ENCODE measurements at places on chromosomes 11 and 22. TPM values are rescaled to one million over a fixed set of nuclear protein-coding genes. Genes with fewer than 3 reads are reported as not detected.

- DNase-seq = no peak
Observed at GRCh38 chr11:34864424-34864823, 51.8 kb downstream of the APIP start.

DNA sequence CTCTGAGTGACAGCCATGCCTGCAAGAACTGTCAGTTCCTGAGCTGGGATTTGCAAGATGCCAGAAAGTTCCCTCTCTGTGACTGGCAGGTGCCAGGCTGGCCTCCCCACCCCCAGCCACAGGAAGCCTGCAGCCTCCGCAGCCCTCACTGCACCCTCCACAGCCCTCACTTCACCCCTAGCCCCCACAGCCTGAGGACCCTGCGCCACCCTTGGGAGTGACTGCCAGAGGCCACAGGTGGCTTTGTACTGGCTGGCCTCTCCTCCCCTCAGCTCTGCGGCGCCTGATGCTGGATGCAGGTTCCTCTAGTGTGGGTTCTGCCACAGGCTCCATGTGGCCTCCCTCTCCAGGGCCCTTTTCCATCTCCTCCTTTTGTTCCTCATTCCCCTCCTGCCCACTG, 28.7 kb downstream of the MPPED1 start:
- no peak for DNase-seq

DNA sequence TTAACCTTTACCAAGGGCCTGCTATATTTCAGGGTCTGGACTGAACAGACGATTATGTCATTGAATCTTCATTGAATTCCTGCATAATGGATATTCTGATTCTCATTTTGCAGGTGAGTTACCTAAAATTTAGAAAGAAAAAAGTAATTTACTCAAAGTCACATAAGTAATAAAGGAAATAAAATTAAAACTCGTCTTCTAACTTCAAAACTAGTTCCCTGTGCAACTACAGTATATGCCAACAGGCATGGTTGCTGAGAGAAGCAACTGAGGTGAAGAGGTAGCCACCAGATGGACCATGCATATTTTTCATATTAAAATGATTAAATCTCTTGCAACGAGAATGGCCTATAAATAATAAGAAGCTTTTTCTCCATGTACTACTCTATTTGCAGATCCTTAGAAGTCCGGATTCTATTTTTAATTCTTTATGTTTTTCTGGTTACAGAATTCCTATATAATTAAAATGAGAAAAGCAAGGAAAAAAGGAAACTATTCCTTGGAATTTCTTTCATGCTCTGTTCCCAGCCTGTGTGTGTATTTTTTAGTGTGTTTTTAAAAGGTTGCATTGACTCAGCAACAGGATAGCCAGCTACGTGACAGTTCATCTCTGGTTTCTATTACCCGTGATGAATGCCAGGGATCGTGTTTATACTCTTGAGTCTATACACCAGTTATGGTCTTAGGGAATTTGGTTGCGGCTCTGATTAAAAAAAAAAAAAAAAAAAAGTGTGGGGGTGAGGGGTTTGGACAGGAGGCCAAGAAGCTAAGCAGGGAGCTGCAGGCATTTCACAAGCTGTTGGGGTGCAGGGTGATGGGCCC, 186.8 kb downstream of the ETS1 start:
- no peak for DNase-seq

Gene KCNE3
- not detected for total RNA-seq

GRCh38 chr11:98965775-98966174, 55.0 kb upstream of the CNTN5 start:
- DNase-seq = no peak

DNA sequence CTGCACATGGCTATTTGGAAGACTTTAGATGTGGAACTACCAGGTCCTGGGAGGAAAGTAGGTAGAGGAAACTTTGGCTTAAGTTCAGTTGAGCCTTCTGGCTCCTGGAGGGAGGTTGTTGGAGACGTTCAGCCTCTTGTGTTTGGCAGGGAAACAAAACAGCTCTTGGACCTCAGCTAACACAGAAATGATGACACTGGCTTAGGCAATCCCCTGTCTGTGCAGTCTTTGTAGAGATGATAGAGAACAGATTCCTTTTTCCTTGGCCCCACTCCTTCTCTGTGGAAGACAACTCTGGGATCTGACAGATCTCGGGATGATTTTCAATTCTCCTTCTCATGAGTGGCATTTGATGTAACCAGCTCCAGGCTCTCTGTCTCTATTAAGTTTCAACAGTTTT, 428.5 kb downstream of the TMEM135 start:
- DNase-seq = no peak

Gene PGA5
- not detected for total RNA-seq

GRCh38 chr22:43510281-43511070, 98.7 kb downstream of the MPPED1 start:
- no peak for DNase-seq

DNA sequence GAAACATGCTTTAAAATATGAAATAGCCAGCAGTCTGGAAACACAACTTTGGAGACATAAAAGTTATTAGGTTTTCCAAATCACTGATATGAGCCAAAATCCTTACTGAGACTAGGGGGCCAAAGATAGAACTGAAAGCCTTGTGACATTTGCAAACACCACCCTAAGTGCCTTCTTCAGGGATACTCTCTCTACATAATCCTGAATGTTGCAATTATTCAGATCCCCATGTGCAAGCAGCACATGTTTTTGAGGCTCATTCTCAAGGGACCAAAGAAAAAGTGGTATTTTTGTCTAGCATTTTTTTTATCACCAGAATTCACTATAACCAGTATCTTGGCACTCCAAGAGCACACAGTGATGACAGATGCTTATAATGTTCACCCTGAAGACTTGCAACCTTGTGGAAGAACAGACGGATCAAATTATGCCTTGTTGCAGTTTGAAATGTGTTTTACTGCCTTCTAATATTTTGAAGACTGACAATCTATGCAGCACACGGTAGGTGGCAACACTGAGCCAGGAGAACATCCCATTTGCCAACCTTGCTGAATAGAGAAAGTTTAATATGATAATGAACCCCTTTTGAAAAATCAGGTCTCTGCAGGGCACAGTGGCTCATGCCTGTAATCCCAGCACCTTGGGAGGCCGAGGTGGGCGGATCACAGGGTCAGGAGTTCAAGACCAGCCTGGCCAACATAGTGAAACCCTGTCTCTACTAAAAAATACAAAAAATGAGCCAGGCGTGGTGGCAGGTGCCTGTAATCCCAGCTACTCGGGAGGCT, 78.5 kb downstream of the PLEKHA7 start:
- peak; percentile 42 for DNase-seq

DNA sequence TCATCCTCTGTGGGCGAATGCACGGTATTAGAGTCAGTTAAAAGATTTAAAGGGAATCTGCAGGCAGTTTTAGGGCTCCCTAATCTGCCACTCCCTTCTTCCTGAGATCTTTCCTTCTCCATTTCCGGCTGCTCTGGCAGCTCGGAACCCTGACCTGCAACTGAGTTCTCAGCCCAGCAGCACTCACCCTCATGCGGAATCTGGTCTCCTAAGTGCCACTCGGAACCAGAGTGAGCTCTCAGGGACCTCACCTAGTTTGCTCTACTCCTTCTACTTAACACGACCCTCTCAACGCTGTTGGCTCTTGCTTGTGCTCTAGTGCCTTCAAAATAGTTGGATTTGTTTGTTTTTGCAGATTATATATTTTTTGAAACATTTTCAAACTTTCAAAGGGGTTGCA, 19.3 kb upstream of the IL10RA start:
- no peak for DNase-seq

Data from activated CD4-positive, alpha-beta memory T cell treated with anti-CD3 and anti-CD28 coated beads for 36 hours (primary cell).